ENCODE measurements at places on chromosomes 3 and 15. TPM values are rescaled to one million over a fixed set of nuclear protein-coding genes. Genes with fewer than 3 reads are reported as not detected.

- DNase-seq, result no peak
Measured at GRCh38 chr3:3260870-3261269, 81.4 kb upstream of the CRBN start.

DNA sequence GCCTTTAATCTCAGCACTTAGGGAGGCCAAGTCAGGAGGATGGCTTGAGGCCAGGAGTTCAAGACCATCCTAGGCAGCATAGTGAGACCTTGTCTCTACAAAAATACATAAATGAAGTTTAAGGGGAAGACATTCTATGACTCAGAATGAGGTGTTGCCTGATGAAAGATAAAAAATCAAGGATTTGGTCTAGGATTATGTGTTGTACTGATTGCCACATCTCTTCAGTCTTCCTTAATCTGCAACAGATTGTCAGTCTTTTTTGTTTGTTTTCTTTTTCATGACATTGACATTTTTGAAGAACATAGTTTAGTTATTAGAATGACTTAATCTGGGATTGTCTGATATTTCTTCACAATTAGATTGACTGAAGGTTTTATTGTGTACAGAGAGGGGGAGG is 26.3 kb upstream of the DPPA4 start:
- no peak for DNase-seq

The ADCY5 gene
- total RNA-seq, result under 0.01 TPM

DNA sequence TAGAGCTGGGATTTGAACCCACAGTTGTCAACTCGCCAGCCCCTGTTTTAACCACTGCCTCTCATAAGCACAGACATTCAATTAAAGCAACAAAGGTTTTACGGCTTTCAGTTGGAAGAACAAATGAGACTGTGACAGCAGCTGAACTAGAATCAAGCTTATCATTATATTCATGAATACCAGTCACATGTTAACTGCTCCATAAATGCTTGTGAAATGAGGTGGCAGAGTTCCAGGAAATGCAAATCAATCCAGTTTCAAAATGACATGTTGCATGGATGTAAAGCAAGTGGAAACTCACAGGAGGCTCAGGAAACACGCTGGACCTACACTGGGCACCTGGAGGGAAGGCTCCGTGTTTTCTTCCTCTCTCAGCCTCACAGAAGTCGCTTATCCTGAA is 3.9 kb downstream of the GP5 start:
- no peak for DNase-seq

The SHQ1 gene
- 12.7 TPM for total RNA-seq

- no peak for DNase-seq
Measured at GRCh38 chr15:63476229-63476632, 28.2 kb upstream of the USP3 start.

DNA sequence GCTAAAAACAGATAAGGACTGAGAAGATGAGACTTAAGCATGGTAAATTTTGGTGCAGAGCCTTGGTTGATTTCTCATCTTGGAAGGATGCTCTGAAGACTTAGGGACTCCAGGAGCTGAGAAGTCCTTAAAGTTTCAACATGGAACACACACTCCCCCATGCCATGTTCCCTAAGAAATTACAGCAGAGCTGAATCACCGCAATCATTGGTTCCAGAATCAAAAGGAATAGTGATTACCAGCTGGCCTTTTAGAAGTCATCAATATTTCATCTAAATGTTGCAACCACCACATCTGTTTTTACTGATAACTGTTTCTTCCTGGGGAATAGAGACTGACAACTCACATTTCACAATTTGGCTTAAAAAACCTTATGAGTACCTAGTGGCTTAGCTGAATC is 229.3 kb downstream of the MINAR1 start:
- no peak for DNase-seq

The PROS1 gene
- 0.54 TPM for total RNA-seq

GRCh38 chr3:72563690-72564370 is 284.4 kb downstream of the SHQ1 start:
- DNase-seq, result no peak

DNA sequence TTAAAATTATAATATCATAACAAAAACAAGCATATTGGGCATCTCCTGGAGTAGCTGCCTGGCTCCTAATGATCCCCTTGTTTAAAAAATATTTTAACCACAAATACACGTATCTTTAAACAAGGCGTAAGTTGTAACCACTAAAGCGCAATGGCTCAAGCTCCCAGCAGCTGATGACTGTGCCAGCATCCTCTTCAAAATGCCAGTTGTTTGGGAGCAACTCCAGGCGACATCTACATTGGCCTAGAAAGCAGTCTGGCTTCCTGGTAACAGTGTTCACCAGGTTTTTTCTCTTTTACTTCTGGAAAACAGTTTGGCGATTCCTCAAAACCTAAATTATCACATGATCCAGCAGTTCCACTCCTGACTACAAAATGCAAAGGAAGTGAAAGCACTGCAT is 13.8 kb downstream of the PCOLCE2 start:
- no peak for DNase-seq

DNA sequence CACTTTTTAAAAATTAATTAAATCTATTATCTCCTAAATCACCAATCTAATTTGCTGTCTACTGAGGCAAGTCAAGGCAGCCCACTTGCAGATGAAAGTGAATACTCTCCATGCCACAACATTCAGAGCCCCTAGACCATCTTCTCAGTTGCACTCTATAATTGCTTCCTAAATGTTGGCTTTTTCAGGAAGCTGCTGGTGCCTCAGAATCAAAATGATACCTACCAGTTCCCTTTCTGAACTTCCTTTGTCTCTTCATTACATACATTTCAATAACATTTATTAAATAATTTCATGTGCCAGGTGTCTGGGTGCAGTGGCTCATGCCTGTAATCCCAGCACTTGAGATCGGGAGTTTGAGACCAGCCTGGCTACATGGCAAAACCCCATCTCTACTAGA is 124.1 kb downstream of the SERPINI1 start:
- DNase-seq, result no peak

DNA sequence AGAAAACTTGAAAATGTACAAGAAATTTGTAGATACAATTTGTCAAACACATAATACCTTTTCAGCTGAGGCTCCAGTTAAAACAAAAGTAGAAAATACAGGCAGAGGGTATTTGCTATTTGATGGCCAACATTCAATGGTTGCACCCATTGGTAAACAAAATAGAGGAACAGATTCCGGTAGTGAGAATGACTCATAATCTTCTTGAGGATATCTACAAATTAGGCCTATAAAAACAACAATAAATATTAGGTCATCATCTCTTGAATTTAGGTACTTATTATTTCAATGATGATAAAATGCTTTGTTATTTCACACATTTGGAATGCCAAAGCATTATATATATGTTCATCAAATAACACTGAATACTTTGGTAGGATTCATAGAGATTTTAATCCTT is 53.4 kb downstream of the DENND4A start:
- DNase-seq, result no peak

DNA sequence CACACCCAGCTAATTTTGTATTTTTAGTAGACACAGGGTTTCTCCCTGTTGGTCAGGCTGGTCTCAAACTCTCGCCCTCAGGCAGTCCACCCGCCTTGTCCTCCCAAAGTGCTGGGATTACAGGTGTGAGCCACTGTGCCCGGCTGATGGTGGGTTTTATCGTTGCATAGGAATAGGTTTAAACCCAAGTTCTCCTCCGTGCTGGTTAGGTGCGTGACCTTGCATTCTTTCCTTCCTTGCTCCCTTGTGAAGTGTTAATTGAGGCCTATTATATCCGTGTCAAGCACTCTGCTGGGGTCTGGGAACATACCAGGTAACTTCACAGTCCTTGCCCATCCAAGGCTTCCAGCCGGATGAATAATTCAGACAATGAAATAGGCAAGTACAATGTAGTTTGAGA is 19.3 kb upstream of the ETV5 start:
- no peak for DNase-seq

GRCh38 chr15:84887938-84888337 is 3.5 kb downstream of the SLC28A1 start:
- DNase-seq, result no peak

DNA sequence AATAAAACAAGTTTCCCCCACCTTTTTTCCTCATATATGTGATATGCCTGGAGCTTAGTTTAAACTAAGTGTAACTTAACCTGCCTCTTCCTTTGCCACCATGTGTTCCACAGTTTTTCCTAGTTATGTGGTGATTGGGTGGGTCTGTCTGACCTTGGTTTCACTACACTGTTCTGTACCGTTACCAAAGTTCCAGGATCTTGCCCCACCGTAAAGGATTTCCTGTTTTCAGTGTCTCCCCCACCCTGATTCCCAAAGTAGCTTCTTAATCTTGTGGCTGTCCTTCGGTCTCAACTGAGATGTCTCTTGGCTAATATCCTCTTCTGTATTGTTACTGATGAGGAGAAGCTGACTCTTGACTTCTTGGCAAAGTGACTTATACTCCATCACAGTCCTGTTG is 6.4 kb upstream of the MGA start:
- DNase-seq, result no peak

- DNase-seq, result no peak
Measured at GRCh38 chr3:153171918-153172317, 9.9 kb downstream of the RAP2B start.

DNA sequence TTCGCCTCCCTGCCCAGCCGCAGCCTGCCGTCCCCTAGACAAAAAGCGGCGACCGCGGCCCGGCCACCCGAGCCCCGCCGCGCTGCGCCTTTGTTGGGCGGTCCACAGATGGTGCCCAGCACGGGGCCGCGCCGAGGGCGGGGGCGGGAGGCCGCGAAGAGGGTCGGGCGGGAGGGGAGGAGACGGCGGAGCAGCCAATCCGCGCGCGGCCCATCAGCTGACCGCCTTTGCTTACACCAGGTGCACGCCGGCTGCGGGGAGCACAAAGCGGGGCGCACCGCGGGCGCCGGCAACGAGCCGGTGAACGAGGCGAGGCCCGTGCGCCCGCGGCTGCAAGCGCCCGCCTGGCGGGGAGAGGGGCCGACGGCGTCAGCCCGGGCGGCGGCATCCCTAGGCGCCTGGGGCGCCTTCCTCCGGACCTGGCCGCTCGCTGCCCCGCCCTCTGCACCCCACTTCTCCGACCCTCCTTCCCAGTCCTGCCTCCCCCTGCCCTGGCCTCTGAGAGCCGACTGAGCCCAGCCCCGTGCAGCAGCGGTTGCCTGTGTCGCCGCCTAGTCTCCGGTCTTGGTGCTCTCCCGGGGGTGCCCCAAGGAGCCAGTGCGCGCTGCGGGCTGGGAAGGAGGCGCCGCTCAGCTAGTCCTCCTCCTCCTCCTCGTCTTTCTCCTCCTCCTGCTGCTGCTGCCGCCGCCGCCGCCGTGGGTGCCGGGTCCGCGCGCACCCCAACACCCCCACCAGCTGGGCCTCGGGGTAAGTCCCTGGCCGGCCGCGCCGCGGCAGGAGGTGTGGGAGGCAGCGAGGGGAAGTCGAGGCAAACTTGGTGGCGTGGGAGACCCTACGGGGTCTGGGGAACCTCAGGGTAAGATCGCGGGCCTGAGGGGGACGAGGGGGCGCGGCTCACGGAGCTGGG is at the start of gene LRRN1:
LRRN1 (plus strand) TSS at position 259 of the 907 bp plus-strand sequence. CDS start 45,211 bp downstream, outside the sequence.
- DNase-seq, result no peak

DNA sequence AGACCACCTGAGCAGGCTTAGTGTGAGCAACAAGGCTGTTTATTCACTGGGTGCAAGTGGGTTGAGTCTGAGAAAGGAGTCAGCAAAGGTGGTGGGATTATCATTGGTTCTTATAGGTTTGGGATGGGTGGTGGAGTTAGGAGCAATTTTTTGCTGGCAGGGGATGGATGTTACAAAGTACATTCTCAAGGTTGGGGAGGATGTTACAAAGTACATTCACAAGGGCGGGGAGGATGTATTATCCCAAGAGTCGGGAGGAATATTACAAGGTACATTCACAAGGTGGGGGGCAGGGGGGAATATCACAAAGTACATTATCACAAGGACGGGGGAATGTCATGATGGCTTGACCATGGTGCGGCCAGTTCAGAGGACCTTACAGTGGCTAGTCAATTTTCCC is 32.9 kb upstream of the OSBPL11 start:
- DNase-seq, result no peak

- DNase-seq, result no peak
Measured at GRCh38 chr3:126287536-126288241, 69.5 kb downstream of the KLF15 start.

DNA sequence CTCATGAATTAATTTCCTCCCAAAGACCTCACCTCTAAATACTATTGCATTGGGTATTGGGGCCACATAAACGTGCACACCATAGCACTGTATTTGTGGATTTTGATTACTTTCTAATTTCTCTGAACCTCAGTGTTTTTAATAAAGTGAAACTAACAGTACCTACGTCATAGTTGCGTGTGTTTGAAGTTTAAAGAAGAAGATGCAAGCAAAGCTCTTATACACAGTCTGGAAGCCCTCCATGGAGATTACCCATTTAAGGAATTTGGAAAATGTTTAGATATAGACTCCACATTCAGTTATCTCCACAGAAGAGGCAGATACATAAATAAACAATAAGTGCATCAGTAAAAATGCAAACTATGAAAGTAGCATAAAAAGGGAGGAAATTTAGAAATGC is 581.1 kb upstream of the GBE1 start:
- no peak for DNase-seq

GRCh38 chr15:81297603-81298575 is 26.1 kb downstream of the STARD5 start:
- no peak for DNase-seq

The SPINK8 gene
- not detected for total RNA-seq

The RYR3 gene
- 5.4 TPM for total RNA-seq

The TERC gene
- 149 TPM for total RNA-seq

GRCh38 chr3:62677926-62678325 is 197.3 kb downstream of the CADPS start:
- no peak for DNase-seq

The ZPLD1 gene
- total RNA-seq, result not detected

The ACAD11 gene
- 17.8 TPM for total RNA-seq

GRCh38 chr15:96121086-96121920 is 209.2 kb upstream of the NR2F2 start:
- DNase-seq, result no peak

DNA sequence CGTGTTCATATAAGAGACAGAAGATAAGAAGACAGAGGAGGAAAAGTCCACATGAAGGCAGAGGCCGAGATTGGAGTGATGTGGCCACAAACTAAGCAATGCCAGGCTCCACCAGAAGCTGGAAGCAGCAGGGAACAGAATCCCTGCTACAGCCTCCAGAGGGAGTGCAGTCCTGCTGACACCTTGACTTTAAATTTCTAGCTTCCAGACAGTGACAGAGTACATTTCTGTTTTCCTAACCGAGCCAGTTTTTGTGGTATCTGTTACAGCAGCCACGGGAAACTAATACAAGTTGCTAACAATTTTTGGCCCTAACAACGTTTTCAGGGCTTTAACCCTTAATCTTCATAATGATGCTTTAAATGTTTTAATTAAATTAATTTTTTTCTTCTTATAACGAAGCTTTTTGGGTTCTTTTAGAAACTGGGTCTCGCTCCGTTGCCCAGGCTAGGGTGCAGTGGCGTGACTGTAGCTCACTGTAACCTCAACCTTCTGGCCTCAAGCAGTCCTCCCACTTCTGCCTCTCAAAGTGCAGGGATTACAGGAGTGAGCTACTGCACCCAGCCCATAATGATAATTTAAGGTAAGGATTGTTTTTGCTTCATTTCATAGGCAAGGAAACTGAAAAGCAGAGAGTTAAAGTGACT is 202.3 kb upstream of the PROK2 start:
- no peak for DNase-seq
